ENCODE measurements at places on chromosomes 7 and 10.

DNA sequence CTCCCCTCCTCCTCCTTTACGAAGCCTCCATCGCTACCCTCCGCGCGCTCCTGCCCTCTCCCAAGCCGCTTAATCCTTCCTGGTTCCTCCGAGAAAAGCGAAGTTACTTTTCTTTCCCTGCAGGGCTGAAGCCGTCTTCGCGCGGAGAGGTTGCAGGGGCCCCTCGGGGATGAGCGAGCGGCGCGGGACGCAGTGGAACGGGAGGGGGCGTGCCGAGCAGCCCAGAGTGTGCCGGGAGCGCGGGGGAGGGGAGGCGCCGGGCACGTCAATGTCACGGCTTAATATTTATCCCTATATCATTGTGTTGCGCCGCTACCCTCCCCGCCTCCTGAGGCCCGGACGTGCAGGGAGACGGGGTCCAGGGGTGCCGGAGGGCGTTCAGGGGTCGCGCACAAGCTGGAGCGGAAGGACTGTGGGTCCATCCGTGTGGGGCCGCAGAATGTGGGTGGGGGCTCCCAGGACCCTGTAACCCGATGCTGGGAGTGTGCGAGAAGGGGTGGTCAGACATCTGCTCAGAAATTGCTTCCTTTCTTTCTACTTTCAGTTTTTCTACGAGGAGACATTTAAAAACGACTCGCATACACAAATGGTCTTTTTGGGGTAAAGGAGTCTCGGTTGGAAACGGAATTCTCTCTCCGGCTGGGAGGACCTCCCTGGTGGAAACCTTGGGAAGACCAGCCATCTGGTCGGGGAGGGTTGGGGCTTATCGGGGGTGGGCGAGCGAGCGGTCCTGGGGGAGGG, 2.4 kb downstream of the CDK6 start:
- peak; percentile 51 for DNase-seq

DNA sequence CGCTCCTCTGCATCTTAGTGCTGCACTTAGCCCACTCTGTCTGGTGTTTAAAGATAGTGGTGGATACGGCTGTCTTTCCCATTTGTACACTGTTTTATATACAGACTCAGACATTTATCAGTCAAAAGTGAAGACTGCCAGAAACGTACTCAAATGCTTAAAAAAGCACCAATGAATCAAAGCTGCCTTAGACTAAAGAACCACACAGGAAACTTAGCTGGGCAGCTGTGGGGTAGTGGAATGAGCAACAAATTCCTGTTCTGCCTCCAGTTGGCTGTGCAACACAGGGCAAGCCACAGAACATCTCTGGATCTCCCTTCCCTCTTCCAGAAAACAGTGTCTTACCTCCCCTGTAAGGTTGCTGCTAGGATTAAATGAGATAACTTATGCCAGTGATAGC, 76.0 kb downstream of the ATXN7L1 start:
- DNase-seq = no peak

GRCh38 chr7:44914992-44915607, 29.8 kb upstream of the PURB start:
- no peak for DNase-seq

- no peak for DNase-seq
Measured at GRCh38 chr10:79602953-79603352, 7.8 kb upstream of the SFTPA1 start.

- no peak for DNase-seq
Measured at GRCh38 chr10:33293531-33294170, 40.8 kb downstream of the NRP1 start.

DNA sequence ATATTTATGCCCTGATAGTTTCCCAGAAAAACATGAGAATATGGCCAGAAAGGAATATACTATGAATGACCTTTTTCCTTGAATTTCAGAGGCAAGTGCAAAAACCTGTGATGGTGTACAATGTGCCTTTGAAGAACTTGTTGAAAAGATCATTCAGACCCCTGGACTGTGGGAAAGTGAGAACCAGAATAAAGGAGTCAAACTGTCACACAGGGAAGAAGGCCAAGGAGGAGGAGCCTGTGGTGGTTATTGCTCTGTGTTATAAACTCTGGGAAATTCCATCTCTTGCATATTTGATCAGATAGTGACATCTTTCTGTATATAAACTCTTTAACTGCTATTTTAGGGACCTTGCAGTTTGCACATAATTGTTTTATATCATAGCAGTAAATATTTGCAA, 33.7 kb downstream of the RAB18 start:
- DNase-seq = no peak

DNA sequence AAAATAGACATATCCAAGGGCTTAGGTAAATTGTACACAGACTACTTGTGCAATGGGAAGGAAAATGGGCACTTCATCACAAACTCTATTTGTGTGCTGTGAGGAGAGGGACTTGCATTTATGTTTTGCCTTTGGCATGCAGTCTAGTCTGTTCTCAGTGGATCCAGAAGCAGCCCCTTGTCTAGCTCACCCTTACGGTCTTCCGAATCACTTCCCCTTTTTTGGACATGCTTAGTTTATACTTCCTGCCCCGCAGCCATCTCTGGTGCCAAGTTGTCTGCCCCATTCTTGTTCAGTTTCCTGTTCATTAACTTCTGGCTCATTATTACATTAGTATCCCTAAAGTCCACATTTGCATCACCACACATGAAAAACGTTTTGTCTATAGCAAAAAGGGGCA, 161.6 kb downstream of the NRCAM start:
- DNase-seq = no peak

GRCh38 chr10:38043516-38043915, 33.0 kb downstream of the ZNF33A start:
- DNase-seq = no peak

DNA sequence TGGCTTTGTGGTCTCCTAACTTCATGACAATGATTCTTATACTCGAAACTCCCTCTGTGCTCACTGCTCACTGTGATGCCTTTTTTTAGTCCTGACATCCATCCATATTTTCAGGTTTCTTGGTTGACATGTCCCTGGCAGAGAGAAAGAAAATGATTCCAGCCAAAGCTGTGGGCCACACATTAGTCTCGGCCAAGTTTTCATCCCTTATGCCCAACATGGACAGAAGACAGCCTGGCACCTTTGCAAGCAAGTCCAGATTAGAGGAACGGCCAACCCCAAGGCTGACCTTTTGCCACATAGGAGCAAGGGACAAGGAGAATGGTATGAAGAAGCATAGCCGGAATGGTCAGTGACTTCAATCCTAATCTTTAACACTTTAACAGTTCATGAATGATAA, 8.7 kb upstream of the OPALIN start:
- no peak for DNase-seq

DNA sequence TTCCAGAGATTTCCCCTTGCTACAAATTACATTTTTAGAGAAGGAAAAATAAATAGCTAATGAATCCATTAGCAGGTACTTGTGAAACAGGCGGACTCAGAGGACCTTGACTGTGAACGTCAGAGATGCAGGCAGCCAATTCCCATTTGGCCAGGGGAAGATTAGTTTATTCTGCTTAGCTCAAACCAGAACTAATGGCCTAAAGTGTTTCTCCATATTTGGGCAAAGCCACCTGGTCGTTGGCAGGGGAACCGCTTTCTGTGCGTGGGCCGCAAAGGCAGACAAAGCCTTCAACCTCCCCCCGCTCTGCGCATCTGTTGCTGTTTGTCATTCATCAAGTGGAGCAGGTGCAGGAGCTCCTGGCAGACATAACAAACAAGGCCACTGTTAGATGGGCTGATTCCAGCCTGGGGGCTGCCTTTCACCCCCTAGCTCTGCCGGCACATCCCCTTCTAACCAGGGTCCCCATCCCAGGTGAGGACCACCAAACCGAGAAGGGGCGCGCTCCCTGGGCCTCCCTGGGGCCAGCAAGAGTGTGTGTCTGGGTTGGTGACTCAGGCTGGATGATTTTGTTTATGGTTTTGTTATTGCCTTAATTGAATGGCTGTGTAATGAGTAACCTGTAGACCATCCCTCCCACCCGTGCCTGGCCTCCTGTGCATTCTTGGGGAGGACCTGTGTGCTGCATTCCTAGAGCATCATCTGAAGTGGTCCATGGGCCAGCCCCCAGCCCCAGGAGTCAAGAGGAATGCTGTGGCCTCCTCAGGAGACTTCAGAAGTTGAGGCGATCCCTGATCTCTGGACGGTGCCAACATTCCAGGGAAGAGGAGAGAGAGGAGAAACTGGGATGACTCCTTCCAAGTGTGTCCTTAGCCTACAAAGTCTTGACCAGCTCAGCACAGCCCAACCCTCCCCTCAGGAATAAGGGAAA, 14.5 kb upstream of the CPA1 start:
- DNase-seq = no peak

GRCh38 chr10:366186-366585, 230.9 kb downstream of the ZMYND11 start:
- DNase-seq = no peak

GRCh38 chr10:14605231-14605925, 169.3 kb downstream of the FAM107B start:
- DNase-seq = no peak

DNA sequence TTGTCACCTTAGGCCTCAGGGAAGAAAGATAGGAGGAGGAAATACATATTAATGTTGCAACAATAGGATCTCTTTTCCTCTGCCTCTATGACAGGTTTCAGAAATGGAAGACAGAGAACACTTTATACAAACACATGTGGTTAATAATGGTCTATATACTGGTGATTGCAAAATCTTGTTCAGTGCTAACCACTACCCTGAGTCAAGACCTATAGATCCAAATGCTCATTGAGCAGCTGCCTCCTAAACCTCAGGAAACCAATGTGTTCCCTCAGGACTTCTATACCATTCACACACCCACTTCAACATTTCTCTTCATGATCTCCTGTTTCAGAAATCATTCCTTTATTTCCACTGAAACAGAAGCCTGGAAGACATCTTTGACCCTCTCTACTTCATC, 32.5 kb upstream of the VWDE start:
- no peak for DNase-seq

- no peak for DNase-seq
Measured at GRCh38 chr7:51645255-51645654, 328.6 kb upstream of the COBL start.

- DNase-seq = no peak
Measured at GRCh38 chr7:3412871-3413270, 111.8 kb downstream of the SDK1 start.

DNA sequence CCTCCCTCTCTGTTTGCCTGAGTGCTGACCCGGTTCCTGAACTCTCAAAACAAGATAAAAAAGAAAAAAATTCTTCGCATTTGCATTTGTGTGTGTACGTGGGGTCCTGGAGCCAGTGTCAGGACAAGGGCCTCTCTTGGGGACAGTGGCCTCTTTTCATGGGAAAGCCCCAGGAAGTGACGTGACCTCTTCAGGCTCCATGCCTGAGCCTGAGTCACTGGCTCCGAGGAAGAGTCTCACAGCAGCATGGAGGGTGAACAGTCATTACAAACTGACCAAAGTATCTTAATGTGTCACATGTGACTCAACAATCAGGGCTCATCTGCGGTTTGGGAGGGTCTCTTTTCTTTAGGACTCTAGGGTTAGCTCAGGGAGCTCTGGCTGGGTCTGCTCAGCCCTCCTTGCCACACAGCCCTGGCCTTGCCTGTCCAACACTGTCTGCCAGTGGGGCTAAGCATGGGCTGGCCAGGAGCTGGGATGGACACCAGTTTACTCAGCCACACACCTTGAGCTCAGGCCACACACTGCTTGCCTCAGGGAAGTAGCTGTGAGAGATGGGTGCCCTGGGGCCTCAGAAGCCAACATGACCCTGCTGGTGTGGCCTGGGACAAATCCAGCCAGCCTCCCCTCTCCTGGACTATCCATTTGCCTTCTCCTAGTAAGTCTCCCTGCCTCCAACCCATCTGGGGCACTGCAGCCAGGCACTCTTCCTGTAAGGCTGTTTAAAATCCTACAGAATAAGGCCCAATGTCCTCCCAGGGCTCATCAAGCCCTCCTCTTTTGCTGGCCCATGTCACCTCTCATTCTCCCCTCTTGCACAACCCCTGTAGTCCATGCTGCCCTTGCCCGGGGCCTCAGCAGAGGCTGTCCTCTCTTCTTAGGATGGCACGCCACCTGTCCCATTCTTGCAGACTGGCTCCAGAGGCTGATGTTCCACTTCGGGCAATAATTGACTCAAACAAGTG, 10.5 kb downstream of the TMEM273 start:
- peak; percentile 29 for DNase-seq

DNA sequence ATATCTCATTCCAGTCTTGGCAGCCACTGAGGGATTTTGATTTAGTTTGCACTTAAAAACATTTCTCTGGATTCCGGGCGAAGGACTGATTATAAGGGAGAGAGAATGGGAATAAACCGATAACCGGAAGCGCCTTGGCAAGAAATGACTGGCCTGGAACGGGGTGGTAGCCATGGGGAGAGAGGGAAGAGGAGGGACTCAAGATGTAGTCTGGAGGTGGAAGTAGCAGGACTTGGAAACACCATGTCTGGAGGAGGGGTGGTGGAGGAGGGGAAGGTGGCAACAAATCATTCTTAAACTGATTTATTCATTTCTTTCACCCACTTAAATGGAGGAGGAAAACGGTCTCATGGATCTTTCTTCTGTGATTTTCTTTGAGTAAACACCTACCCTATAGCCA, 238.1 kb downstream of the REEP3 start:
- DNase-seq = no peak

GRCh38 chr7:106421181-106421762, 136.5 kb upstream of the NAMPT start:
- peak; percentile 37 for DNase-seq

DNA sequence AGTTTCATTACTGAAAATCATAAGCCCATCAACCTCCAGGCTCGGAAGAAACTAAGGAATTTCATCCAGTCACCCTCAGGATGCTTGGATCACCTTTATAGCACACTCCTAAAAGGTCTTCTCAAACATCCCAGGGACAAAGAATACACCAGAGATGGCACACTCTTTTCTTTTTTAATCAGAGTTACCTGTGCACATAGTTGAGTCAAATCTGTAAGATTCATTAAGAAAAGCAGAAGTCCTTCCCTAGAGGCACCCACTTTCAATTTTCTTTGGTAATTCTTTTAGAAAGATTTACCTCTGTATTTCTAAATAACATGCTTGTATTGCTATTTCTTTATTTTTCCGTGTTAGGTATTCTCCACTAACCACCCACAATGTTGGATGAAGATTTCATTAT, 50.6 kb upstream of the IL6 start:
- no peak for DNase-seq

- DNase-seq = no peak
Measured at GRCh38 chr10:127787873-127788272, 50.9 kb downstream of the FOXI2 start.

DNA sequence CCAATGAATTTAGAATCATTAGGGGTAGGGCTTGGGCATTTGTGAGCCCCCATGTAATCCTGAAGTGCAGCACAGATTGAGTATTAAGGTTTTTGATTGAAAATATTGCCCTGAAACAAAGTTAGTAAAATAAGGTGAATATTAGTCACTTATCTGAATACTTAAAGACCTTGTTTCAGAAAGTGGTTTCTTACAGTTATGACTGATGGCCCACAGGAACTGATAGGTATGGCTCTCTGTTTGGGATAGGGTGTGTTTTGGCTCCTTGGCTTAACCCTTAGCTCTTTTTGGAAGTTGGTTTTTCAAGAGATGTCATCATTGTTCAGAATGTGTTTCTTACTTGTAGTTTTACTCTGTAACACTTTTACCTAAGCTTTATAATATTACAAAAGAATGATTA, 34.8 kb downstream of the MDFIC start:
- DNase-seq = no peak

- no peak for DNase-seq
Measured at GRCh38 chr10:27743877-27744801, 1.5 kb downstream of the MKX start.

- no peak for DNase-seq
Measured at GRCh38 chr10:132884041-132884440, 58.3 kb downstream of the CFAP46 start.

- peak; percentile 93 for DNase-seq
Measured at GRCh38 chr10:86355571-86356038, 11.0 kb downstream of the GRID1 start.
